Stimulated activated CD8-positive, alpha-beta memory T cell treated with anti-CD3 and anti-CD28 coated beads, Interleukin-7, amount 100 ng/mL, for 24 hours (primary cell): ENCODE measurements at places on chromosomes 12 and 14.

GRCh38 chr12:57483466-57483865, 3.8 kb upstream of the ARHGAP9 start:
- no peak for DNase-seq

DNA sequence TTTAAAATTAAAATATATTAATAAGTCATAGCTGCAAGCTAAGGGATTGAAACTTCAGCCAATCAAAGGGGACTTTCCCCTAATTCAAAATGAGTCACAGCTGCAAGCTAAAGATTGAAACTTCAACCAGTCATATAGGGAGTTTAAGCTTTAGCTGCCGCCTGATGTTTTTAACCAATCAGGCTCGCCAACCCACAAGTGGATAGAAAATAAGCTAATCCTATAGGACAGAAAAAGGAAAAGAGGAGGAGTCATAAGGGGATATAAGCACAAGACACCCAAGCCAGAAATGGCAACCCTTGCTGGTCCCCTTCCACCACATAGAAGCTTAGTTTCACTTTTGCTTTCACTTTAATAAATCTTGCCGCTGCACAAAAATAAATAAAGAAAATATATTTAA, 1154.6 kb downstream of the GALC start:
- no peak for DNase-seq

DNA sequence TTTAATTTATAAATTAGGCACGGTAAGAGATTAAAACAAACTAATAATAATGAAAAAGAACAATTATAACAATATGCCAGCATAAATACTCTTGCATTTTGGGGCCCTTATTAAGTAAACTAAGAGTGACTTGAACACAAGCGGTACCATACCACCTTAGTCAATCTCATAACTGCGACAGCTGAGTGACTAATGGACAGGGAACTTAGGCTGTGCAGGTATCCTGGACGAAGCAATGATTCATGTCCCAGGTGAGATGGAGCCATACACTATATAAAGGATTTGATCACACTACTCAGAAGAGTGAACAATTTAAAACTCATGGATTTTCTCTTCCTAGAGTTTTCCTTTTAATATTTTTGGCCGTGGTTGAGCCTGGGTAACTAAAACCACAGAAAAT, 4.3 kb downstream of the KLRC4 start:
- DNase-seq = no peak

GRCh38 chr14:34501004-34501580, 38.4 kb downstream of the EAPP start:
- DNase-seq = no peak

GRCh38 chr12:49946497-49946896, 4.0 kb upstream of the AQP2 start:
- no peak for DNase-seq

DNA sequence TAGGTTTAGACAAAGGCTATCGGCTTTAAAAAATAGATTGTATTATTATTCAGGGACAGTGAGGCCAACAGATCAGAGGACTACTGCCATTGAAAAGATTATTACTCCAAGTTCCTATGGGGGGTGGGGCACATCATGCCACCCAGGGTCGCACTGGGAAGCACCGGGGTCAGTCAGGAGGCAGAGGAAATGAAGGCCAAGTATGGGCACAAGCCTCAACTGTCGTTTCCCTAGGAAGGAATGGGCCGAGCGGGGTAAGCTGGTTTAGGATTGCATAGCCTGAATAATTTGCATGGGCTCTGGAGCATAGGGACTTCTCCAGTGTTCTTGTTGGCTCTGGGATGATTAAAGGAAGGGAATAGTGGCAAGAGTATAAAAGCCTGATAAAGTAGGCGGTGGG, 205.3 kb downstream of the NOVA1 start:
- DNase-seq = no peak

DNA sequence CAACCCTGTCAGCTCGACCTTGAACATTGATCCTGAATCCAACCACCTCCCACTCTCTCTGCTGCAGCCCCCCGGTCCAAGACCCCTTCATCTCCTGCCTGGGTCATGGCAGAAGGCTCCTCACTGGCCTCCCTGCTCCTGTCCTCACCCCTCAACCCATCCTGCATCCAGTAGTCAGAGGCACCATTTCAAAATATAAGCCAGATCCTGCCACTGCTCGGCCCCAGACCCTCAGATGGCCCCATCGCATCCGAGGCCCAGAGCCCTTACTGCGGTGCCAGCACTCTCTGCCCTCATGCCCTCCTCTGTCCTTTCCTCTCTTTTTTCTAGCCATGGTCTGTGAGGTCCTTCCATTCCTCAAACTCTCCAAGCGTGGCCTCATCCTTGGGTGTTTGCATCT, 34.3 kb upstream of the LHX5 start:
- no peak for DNase-seq

DNA sequence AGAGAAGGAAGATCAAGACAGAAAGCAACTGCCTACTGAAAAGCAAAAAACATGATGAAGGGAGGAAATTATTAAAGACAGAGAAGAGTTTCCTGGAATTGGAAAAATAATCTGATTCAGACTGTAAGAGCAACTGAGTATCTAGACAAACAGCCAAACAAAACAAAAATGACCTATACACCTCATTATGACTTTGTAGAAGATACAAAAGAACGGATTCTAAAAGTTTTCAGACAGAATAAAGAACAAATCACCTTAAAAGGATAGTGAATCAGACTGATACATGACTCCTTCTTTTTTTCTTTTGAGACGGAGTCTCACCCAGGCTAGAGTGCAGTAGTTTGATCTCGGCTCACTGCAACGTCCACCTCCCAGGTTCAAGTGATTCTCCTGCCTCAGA, 10.4 kb downstream of the OSBPL8 start:
- DNase-seq = no peak

- DNase-seq = no peak
Measured at GRCh38 chr12:76830436-76830835, 48.4 kb downstream of the CSRP2 start.

- DNase-seq = no peak
Measured at GRCh38 chr12:131800594-131801135, 27.5 kb upstream of the MMP17 start.

DNA sequence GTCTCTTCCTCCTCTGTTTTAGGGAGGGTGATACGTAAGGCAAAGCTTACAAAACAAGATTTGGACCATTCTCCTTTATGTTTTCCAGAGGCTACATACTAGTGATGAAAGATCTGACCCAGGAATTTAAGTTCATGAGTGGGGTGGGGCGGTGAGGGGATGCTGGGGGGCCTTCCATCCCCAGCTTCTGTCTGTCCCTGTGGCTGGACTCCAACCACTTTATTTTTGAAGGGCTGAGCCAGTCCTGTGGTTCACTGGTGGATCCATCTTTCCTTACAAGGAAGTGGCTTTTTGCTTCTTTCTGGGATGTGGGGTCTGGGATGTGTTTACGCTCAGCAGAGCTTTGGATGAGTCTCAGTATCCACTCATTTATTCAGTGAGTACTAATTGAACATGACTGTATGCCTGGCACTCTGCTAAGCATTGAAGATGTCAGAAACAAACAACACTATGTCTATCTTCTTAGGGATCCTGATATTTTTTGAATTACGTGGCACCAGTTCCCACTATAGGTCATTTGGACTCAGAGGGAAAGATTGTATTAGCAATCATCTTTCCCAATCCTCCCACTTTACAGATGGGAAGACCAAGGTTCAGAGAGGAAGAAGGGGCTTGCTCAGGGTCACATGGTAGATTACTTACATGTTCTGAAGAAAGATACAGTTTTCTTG, 291.8 kb upstream of the TBX3 start:
- no peak for DNase-seq

GRCh38 chr12:70733385-70733784, 96.2 kb upstream of the PTPRB start:
- DNase-seq = no peak

- DNase-seq = no peak
Measured at GRCh38 chr14:58749066-58749669, 111.4 kb downstream of the DACT1 start.
